ENCODE measurements at places on chromosomes 2 and 18. TPM values are rescaled to one million over a fixed set of nuclear protein-coding genes. Genes with fewer than 3 reads are reported as not detected.

DNA sequence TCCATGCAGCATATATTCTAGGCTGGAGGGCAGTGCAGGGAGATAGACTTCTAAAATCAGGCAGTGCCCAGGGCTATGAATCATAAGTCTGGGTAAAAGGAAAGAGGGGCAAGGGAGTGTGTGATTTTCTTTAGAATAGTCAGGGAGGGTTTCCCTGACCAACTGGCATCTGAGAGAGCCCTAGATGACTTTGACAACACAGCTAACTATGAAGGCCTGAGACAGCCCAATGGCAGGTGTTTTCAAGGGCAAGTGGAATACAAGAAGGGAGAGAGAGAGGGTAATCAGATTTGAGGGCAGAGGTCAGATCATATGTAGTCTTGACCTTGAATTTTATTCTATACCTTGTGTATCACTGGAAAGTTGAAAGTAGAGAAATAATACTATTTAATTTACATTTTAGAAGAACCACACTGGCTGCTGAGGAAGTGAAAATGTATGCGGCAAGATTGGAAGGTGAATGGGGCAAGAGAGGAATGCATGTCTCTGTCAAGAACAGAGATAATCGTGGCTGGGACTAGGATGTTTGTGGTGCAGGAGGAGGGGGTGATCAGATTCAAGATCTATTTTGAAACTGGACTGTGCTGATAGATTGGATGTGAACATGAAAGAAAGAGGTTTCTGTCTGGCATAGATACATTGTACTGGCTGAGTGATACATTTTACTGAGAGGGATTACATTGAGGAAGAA, 1.9 kb upstream of the ITGB6 start:
- H3K27me3 ChIP-seq, result no peaks in the 10 kb centered on the region
- H3K36me3 ChIP-seq, result no peaks in the 10 kb centered on the region
- no peak for DNase-seq

GRCh38 chr2:173432049-173432754, 77.5 kb downstream of the CDCA7 start:
- no peak overlapping the region for H3K27ac ChIP-seq
- H3K36me3 ChIP-seq, result no peaks in the 10 kb centered on the region
- H3K27me3 ChIP-seq, result no peaks in the 10 kb centered on the region
- H3K4me3 ChIP-seq, result no peak overlapping the region
- no peaks in the 10 kb centered on the region for H3K4me1 ChIP-seq

DNA sequence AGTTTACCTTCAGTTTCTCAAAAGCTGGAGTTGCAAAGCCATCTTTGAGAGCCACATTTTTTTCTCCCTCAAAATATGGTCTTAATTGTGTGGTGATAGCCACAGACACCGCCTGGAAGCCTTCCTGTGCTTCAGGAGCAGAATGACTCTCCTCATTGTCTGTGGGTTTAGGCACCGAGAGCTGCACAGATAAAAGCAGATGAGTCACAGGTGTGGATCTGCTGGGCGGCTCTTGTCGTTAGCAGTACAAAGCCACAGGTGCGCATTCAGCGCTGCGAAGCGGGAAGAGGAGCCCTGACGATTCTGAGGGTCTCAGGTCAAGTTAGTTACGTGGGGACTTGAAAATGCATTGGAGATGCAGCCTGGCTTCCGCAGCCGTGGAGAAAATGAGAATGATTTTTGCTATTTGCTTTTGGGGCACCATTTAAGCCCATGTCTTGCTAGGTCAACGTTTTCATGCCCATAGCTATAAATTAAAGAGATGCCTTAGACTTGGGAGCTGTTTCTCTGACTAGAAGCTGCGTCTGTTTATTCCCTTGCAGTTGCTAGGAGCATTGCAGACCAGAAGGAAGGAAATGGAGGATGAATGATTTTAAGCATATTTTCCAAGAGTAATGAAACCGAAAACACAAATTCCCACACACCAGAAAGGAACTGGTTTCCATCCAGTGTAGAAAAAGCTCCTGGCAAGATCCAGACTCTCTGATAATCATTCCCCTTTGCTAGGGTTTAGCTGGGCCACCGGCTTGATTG, 51.5 kb downstream of the KLHL29 start:
- peaks cover 4% of the 10 kb centered on the region for H3K4me1 ChIP-seq
- DNase-seq, result no peak
- H3K27ac ChIP-seq, result no peak overlapping the region
- no peak overlapping the region for H3K4me3 ChIP-seq
- H3K36me3 ChIP-seq, result no peaks in the 10 kb centered on the region

- no peaks in the 10 kb centered on the region for H3K4me1 ChIP-seq
- no peak for DNase-seq
- H3K27me3 ChIP-seq, result no peaks in the 10 kb centered on the region
- H3K36me3 ChIP-seq, result no peaks in the 10 kb centered on the region
- H3K27ac ChIP-seq, result no peak overlapping the region
- no peak overlapping the region for H3K4me3 ChIP-seq
These were observed 30.0 kb downstream of the VIL1 start for GRCh38 chr2:218448934-218449333.

DNA sequence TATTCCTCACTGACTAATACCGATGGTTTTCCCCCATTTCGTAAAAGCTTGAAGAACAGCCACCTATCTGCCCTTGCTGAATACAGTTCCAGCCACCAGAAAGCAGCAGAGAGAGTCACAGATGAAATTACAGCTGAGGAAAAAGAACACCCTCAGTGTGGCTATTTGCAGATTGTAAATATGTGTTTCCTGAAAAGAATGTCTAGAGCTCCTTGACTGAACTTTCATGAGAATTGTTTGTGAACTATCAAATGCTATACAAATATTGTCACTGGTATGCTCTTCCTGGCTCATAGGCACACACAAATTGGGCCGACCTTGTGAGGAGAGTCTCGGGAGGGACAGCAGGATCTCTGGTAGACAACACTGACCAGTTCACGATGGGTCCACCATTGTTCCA, 58.1 kb upstream of the TTC39C start:
- no peak overlapping the region for H3K27ac ChIP-seq
- no peak overlapping the region for H3K4me3 ChIP-seq
- no peaks in the 10 kb centered on the region for H3K4me1 ChIP-seq
- no peak for DNase-seq

DNA sequence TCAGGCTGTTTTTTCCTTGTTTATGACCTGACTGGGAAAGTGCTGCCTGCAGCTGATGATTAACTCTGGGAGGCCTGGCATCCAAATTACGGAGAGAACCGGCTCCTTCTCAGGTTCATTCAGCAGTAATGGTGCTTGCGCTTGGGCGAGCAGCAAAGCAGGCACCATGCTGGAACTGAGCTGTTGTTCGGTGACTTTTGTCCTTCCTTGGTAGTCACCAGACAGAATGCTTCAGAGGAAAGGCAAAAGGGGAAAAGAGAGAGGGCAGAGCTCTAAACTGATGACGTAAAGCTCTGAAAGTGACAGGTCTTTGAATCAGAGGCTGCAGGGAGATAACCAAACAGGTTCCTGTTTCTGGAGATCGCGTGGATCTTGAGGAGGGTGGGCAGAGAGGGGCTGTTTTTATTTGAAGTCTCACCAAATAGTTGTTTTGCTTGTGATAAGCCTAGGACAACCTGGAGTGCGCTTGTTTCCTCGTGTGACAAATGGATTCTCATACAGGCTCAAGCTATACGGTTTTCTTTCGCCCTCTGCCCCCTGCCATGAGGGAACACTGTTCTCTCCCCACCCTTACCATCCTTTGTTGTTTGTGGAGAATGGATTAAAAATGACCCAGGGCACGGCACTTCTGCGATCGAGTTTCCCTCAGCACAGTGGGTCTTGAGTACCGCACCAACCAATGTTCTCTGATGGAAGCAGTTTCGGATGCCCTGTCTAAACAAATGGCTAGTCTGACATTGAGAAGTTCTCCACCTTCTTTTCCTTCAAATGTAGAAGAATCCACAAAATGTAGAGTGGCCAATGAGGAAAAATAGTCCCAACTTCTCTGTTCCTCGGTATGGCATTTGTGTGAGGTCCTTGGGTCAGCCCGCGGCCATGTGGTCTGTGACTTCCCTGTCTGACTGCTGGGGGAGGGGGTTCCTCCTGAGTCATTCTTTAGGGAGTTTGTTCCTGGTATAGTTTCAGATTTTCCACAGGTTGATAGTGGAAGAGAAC, 1.3 kb downstream of the RASGRP3 start:
- peak overlapping the region; percentile 69 for H3K4me3 ChIP-seq
- peak overlapping the region; percentile 93 for H3K27ac ChIP-seq
- peaks cover 14% of the 10 kb centered on the region for H3K4me1 ChIP-seq
- H3K36me3 ChIP-seq, result no peaks in the 10 kb centered on the region
- DNase-seq, result no peak

GRCh38 chr2:99520813-99521212, 31.0 kb upstream of the REV1 start:
- H3K4me1 ChIP-seq, result no peaks in the 10 kb centered on the region
- DNase-seq, result no peak
- no peak overlapping the region for H3K27ac ChIP-seq
- no peaks in the 10 kb centered on the region for H3K36me3 ChIP-seq
- no peaks in the 10 kb centered on the region for H3K27me3 ChIP-seq

DNA sequence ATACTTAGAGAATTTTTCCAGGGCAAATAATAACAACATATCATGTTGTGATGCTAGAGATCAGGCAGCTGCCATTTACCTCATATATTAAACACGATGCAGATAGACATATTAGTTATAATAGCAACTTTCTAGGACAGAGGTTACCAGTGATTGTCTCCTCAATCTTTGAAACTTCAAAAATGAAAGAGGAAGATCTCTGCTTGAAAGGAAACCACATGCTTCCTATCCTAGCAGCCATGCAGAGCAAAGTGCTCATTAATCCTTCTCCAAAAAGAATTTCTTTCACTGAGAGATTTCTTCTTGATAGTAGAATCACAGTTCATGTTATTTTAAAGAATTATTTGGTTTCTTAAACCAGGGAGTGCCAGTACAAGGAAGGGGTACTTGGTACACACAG, 317.2 kb downstream of the CPS1 start:
- no peaks in the 10 kb centered on the region for H3K27me3 ChIP-seq
- H3K36me3 ChIP-seq, result no peaks in the 10 kb centered on the region
- no peak for DNase-seq
- no peak overlapping the region for H3K27ac ChIP-seq
- no peak overlapping the region for H3K4me3 ChIP-seq

GRCh38 chr2:95332036-95332435, 34.9 kb downstream of the KCNIP3 start:
- H3K27me3 ChIP-seq, result no peaks in the 10 kb centered on the region
- H3K4me1 ChIP-seq, result no peaks in the 10 kb centered on the region
- H3K36me3 ChIP-seq, result no peaks in the 10 kb centered on the region

DNA sequence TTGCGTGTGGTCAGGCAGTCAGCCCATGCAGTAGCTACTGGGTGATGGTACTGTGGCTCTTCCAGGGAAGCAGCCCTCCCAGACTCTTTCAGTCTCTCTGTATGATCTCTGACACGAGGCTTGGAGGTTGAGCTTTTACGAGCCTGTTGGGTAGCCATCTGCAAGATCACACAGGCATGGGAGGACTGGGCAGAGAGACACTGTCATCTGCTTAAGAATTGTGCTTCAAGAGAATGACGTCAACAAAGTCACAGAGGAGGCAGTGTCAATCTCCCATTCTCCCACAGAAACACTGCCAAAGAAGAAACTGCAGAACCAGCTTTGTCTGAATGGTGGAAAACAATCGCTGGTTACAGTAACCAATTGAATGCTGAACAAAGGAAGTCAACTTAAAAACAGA, 78.4 kb upstream of the MC2R start:
- DNase-seq, result no peak
- no peak overlapping the region for H3K27ac ChIP-seq
- no peak overlapping the region for H3K4me3 ChIP-seq
- peaks cover 2% of the 10 kb centered on the region for H3K27me3 ChIP-seq

GRCh38 chr2:200944467-200945394, 18.7 kb downstream of the ORC2 start:
- no peak for DNase-seq
- no peak overlapping the region for H3K4me3 ChIP-seq
- H3K4me1 ChIP-seq, result no peaks in the 10 kb centered on the region
- H3K36me3 ChIP-seq, result peaks cover 55% of the 10 kb centered on the region

DNA sequence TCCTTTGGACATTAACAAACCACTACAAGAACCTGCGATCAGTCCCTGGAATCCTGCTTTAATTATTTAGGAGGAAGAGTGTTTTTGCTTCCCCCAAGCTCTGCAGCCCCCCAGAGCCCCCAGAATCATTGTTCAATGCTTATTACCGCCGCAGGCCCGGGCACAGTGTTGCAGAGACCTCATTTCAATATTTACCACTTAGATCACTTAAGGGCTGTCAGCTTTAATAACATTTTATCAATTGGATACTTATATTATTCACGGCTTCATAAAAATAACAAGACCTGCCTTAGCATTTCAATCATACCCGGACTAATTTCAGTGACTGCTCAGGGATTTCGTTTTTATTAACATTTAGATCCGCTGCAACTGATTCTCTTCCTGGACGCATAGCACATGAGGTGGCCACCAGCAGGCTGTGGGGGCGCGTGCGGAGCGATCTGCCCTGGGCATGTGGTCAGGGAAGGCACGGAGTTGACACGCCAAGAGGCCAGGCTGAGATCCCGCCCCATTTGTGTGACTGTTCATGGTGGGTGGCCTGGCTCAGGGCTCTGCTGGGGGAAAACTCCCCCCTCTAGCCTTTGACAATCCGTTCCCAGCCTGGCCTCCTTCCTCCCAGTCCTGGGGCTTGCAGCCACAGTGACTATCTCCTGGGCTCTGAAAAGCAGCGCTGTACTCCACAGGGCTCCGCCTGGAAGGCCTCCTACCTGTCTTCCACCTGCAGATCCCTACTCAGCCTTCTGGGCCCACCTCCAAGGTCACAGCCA, 267.6 kb downstream of the SRBD1 start:
- no peaks in the 10 kb centered on the region for H3K27me3 ChIP-seq
- DNase-seq, result no peak
- no peaks in the 10 kb centered on the region for H3K36me3 ChIP-seq
- H3K4me1 ChIP-seq, result no peaks in the 10 kb centered on the region
- no peak overlapping the region for H3K4me3 ChIP-seq

DNA sequence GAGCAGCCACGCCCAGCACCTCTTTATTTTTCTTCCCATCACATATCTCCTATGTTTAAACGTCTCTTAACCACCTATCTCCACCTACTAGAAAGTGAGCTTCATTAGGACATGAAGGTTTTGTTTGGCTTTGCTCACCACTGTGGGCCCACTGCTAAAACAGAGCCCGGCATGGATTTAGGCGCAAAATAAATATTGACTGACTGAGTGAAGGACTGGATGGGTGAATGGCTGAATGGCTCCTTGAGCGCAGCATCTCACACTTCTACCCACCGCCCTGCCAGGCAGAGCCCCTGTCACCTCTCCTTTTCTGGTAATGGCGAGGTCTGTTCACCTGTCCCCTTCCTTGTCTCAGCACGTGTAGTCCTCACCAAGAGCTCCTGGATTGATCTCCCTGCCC, 10.1 kb downstream of the CAPG start:
- DNase-seq, result no peak
- no peaks in the 10 kb centered on the region for H3K27me3 ChIP-seq
- no peak overlapping the region for H3K4me3 ChIP-seq
- no peak overlapping the region for H3K27ac ChIP-seq

The RAD51AP2 gene
- total RNA-seq, result not detected

The SERPINB11 gene
- total RNA-seq, result not detected

The PGAP1 gene
- total RNA-seq, result 12.4 TPM

The DSG1 gene
- total RNA-seq, result not detected

The IL36A gene
- 0.58 TPM for total RNA-seq

The SLC30A3 gene
- not detected for total RNA-seq
